ENCODE measurements at places on chromosomes 2 and 18.

DNA sequence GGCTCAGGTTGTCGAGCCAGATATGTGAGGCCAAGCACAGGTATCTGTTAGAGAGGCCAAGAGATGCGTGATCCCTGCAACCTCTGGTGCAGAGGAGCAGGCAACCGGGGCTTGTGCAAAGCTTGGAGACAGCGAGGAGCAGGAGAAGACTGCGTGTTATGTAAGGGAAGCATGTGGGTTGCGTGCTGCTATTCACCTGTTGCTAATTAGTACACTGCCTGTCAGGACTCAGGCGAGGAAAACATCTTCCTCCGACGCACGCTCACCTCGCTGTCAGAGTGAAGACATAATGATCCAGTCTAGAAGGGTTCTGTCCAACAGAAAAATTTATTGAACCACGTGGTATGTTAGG, 102.5 kb downstream of the HNRNPLL start:
- no peak for DNase-seq

DNA sequence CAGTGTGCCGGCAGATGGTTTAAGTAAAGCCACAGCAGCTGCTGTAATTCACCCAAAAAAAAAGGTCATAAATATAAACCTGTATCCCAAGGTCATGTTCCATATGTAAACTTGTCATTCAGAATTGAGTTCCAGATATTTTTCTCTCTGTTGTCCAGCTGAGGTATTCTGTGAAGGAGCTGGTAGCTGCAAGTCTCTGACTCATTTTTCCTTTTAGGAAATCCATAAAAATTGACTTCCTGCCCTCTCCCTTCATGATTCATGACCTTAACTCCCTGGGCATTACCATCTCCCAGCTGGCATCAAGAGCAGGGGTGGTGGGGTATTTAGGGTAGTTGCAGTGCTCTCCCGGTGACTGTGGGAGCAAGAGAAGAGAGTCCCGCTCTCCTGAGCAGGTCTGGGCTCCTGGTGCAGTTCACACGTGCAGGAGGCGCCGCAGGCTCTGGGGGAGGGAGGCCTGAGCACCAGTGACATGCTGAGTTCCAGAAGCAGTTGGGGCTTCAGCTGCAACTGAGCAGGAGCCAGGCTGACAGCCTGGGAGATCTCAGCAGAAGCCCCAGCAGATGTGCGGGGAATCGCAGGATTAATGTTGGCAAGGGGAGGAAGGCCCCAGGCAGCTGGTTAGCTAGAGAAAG, 192.6 kb downstream of the MGAT5 start:
- DNase-seq, result no peak

GRCh38 chr2:61898810-61899209, 6.7 kb upstream of the COMMD1 start:
- no peak for DNase-seq

- no peak for DNase-seq
Measured at GRCh38 chr2:9394816-9395215, 28.5 kb downstream of the ITGB1BP1 start.

- no peak for DNase-seq
Measured at GRCh38 chr2:216636551-216637450, 3.6 kb downstream of the IGFBP2 start.

GRCh38 chr2:234491897-234492296, 5.0 kb downstream of the ARL4C start:
- no peak for DNase-seq

GRCh38 chr2:11430729-11431128, 35.2 kb downstream of the E2F6 start:
- DNase-seq, result no peak

GRCh38 chr18:75135158-75135725, 73.7 kb downstream of the PTGR3 start:
- no peak for DNase-seq

DNA sequence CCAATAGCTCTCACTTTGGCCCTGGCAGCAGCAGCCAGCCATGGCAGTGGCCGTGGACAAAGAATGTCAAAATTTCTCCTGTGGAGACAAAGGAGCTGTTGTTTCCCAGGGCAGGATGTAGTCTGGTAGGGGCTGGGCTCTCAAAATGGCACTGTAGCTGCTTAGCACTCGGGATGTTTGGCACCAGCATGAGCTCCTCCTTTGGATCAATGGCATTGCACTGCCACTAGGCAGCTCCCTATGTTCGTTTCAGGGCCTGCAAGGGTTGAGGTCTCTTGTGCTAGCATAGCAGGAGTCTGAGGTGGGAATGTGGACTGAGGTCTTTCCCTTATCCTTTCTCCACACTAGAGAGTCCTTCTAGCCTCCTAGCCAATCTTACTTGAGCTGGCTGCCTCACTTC, 948.8 kb upstream of the FAM98A start:
- DNase-seq, result no peak

GRCh38 chr18:22790545-22791309, 142.4 kb upstream of the RBBP8 start:
- DNase-seq, result no peak

- DNase-seq, result no peak
Measured at GRCh38 chr2:68516051-68516955, 48.9 kb downstream of the APLF start.

- DNase-seq, result no peak
Measured at GRCh38 chr2:15700599-15701340, 109.1 kb downstream of the DDX1 start.

GRCh38 chr18:44884431-44884830, 203.7 kb downstream of the SETBP1 start:
- DNase-seq, result no peak

DNA sequence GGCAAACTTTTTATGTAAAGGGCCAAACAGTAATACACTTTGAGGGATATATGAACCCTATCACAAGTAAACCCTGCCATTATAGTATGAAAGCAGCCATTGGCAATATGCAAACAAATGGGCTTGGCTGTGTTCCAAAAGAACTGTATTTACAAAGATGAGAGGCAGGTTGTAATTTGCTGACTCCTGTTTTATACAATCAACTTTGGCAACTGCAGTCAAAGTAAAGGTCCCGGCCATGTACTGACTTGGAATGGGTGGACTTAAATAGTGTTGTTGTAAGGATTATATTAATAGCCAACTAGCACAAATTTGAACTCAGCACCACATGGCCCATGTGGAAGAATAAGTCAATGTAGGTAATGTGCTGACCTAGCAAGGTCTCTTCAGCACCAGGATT, 223.4 kb downstream of the WDPCP start:
- DNase-seq, result no peak

DNA sequence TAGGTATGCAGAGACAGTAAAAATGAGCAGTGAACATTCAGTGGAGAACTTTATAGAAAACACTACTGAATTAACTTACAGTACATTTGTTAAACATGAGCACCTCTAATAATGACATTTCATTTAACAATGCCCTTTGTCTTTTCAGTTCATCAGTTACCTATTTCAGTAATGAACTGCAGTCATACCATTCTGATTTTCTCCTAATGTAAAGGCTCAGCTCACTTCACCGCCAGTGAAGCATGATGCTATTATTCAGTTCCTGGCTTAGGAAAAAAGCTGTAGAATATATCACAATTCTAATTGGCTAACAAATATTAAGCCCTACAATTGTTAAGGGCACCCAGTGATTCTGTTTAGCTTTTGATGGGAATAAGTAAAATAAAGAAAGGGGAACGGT, 37.1 kb upstream of the CCDC93 start:
- DNase-seq, result no peak

DNA sequence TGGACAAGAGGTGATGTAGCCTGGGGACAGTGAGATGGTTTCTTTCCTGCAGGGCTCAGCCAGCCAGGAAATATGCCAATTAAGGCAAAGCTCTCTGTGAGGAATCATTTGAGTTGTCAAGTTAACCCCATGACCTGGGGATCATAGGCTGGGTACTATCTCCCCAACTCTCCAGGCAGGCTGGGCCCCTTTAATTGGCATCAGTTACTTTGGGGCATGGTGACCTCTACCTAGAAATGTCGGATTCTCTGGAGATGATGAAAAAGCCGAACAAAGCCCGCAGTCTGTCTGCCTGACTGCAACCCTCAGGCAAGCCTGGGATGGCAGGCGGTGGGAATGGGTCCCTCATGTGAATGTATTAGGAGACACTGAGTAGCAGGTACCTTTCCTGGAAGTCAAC, 193.5 kb upstream of the SMAD2 start:
- no peak for DNase-seq

- DNase-seq, result no peak
Measured at GRCh38 chr2:24429197-24430074, 61.6 kb upstream of the NCOA1 start.

DNA sequence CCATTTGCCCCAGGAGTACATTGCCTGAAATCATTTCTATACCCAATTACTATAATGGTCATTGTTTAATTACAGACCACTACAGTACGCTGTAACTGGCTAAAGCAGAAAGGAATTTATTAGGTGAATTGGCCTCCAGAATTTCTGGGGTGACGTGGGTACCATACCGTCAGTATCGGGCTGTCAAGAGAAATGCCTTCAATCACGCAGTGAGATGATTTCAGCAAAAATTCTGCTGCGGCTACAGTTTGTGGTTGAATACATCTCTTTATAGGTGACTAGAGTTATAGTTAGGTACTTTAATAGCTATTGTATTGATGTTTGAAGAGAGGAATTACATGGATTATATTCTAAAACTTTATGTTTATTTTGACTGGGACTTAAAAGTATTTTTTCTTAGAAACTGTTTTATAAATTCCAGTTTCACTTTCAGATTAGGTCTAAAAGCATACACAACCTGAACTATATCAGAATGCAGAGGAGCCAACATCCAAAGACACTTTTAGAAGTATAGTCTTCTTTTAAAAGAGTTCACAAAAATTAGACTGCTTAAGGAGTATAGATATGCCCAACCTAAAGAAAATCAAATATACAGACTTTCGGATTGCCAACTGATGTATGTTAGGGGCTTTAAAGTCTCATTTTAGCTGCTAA, 128.4 kb downstream of the TTC27 start:
- DNase-seq, result no peak

GRCh38 chr2:20021405-20022009, 9.0 kb upstream of the MATN3 start:
- DNase-seq, result no peak

DNA sequence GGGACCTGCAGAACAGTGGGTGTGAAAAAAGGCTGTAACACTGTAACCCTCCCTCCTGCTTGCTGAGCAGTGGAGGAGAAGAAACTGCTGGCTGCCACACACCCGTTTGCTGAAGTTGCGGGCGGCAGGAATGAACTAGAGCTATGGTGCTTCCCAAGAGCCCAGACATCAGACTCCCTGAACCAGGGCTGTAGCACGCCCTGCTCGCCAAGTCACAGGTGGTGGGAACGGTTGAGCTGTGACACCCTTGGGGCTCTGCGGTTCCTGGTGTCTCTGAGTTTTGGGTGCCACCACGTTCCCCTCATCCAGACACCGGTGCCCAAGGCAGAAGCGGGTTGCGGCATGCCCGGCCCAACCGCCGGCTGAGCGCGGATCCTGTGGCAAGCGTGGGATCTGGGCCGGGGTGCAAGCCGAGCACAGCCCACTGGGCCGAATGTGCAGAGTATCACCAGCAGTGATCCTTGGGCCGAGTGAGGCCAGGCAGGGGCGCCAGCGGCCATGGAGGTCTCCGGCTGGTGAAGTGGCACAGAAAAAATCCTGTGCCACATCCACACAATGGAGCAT, 15.0 kb upstream of the ADI1 start:
- no peak for DNase-seq

DNA sequence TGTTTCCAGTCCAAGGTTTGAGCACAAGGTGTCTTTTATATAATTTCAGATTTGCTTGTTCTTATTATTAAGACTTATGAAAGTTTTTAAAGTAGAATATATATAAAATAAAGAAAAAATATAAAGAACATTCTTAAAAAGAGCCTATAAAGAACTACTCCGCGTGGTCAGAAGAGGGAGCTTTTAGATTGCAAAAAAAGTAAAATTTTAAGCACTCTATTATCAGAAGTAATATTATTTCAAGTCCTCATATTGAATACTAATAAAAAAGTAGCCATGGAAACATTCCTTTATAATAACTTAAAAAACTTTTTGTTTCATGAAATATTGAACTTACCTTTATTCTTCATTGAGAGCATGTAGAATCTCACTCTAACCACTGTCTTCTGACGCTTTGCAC, 51.4 kb downstream of the LINC00305 start:
- no peak for DNase-seq

- DNase-seq, result no peak
Measured at GRCh38 chr2:8509621-8510020, 172.2 kb upstream of the ID2 start.

DNA sequence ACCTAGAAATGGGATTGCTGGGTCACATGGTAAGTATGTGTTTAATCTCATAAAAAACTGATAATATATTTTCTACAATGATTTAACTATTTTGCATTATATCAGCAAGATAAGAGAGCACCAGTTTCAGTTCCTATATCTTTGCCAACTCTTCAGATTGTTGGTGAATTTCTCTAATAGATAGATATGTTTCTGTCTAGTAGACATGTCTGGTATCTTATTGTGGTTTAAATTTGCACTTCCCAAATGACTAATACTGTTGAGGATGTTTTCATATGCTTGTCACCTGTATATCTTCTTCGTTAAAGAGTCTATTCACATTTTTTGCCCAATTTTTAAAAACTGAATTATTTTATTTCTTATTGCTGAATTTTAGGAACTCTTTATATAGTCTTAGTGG, 113.8 kb upstream of the UXS1 start:
- DNase-seq, result no peak

GRCh38 chr2:196160946-196161345, 10.4 kb downstream of the STK17B start:
- DNase-seq, result no peak

- DNase-seq, result no peak
Measured at GRCh38 chr2:60309336-60309735, 244.1 kb downstream of the BCL11A start.

DNA sequence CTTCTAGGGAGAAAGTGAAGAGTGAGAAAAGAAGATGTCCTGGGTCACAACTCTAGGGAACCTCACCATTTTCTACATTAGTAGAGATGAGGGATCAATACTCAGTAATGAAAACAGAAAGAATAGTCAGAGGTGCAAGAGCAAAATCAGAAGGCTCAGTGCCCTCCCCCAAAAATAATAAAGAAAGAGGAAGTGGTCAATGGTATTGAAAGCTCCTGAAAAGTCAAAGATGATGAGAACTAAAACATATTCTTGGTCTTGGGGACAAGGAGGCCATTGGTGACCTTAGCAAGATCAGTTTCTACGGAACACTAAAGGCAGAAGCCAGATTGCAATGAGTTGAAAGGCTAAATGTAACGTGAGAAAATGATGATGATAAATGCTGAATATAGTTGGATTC, 24.5 kb upstream of the MYO1B start:
- DNase-seq, result no peak

DNA sequence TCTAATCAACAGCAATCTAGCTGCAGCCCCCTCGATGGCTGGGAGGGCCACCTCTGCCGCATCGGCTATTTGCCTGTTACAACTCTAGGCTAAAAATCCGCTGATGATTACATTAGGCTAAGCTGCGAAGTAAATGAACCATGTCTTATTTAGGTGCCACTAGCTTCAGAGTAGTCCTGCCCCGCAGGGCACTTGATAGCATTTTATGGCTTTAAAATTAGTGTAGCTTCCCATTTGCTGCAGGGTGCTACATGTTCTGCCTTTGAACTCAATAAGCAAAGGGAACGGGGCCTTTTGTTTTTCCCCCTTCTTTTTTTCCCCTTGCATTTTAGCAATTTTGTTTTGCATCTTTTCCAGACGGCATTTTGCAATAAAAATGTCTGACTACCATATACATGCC, 270.2 kb downstream of the GBX2 start:
- DNase-seq, result no peak

- no peak for DNase-seq
Measured at GRCh38 chr2:43201016-43201415, 25.4 kb downstream of the ZFP36L2 start.

GRCh38 chr2:105416156-105416555, 17.3 kb upstream of the FHL2 start:
- DNase-seq, result no peak

GRCh38 chr18:9594823-9595596, 19.3 kb downstream of the PPP4R1 start:
- no peak for DNase-seq
